ENCODE measurements at places on chromosomes 4 and X. TPM values are rescaled to one million over a fixed set of nuclear protein-coding genes. Genes with fewer than 3 reads are reported as not detected.

Gene USP11
- total RNA-seq, result 190 TPM

Gene AMER1
- 4.4 TPM for total RNA-seq

Gene DCAF16
- 66.3 TPM for total RNA-seq

GRCh38 chr4:62622089-62622488, 1422.0 kb downstream of the ADGRL3 start:
- no peak overlapping the region for H3K27ac ChIP-seq
- DNase-seq, result no peak
- H3K27me3 ChIP-seq, result no peaks in the 10 kb centered on the region
- no peaks in the 10 kb centered on the region for H3K4me1 ChIP-seq

Gene GLRB
- total RNA-seq, result 1.4 TPM

GRCh38 chr4:476501-476900, 22.5 kb downstream of the ZNF721 start:
- no peak overlapping the region for H3K4me3 ChIP-seq
- peaks cover 19% of the 10 kb centered on the region for H3K36me3 ChIP-seq
- H3K27me3 ChIP-seq, result no peaks in the 10 kb centered on the region
- no peak overlapping the region for H3K27ac ChIP-seq
- H3K4me1 ChIP-seq, result no peaks in the 10 kb centered on the region

GRCh38 chr4:75232546-75232945, 281.7 kb downstream of the RCHY1 start:
- no peaks in the 10 kb centered on the region for H3K36me3 ChIP-seq
- no peaks in the 10 kb centered on the region for H3K4me1 ChIP-seq
- no peaks in the 10 kb centered on the region for H3K27me3 ChIP-seq
- no peak overlapping the region for H3K4me3 ChIP-seq
- DNase-seq, result no peak

DNA sequence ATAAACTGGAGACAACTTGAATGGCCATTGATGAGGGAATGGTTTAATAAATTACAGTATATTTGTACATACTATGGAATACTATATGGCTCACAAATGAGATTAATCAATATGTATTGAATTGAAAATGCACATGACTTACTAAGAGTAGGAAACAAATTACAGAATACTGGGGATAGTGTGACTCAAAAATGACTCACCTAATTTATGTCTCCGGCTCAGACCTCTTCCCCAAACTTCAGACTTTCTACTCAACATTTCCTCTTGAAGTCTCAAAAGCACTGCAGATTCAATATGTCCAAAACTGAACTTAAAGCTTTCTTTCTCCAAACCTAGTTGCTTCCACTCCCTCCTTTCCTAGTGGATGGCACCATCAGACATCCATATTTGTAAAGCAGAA, 28.8 kb upstream of the GRIA3 start:
- no peaks in the 10 kb centered on the region for H3K27me3 ChIP-seq
- no peak overlapping the region for H3K27ac ChIP-seq
- no peak overlapping the region for H3K4me3 ChIP-seq

DNA sequence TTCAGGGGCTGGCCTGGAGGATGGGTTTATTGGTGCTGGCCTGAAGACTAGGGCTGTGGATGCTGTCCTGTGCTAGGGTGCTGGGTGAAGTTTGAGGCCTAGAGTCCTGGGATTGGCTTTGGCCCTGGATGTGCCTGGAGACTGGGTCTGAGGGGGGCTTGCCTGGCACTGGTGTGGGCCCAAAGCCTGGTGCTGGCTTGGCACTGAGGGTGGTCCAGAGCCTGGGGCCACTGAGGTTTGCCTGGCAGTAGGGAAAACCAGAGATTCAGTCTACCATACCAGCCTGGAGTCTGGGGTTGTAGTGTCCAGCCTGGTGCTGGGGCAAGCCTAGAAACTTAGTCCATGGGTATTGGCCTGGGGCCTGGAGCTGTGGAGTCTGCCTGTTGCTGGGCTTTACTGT, 16.6 kb downstream of the BMP15 start:
- no peak overlapping the region for H3K27ac ChIP-seq
- no peak overlapping the region for H3K4me3 ChIP-seq
- no peaks in the 10 kb centered on the region for H3K36me3 ChIP-seq
- H3K4me1 ChIP-seq, result no peaks in the 10 kb centered on the region

Gene XAGE2
- total RNA-seq, result not detected

Gene IL21
- not detected for total RNA-seq

GRCh38 chr4:140240237-140240636, 86.3 kb upstream of the MAML3 start:
- H3K36me3 ChIP-seq, result no peaks in the 10 kb centered on the region
- peaks cover 25% of the 10 kb centered on the region for H3K4me1 ChIP-seq
- no peak overlapping the region for H3K4me3 ChIP-seq
- DNase-seq, result no peak
- no peak overlapping the region for H3K27ac ChIP-seq
- no peaks in the 10 kb centered on the region for H3K27me3 ChIP-seq

DNA sequence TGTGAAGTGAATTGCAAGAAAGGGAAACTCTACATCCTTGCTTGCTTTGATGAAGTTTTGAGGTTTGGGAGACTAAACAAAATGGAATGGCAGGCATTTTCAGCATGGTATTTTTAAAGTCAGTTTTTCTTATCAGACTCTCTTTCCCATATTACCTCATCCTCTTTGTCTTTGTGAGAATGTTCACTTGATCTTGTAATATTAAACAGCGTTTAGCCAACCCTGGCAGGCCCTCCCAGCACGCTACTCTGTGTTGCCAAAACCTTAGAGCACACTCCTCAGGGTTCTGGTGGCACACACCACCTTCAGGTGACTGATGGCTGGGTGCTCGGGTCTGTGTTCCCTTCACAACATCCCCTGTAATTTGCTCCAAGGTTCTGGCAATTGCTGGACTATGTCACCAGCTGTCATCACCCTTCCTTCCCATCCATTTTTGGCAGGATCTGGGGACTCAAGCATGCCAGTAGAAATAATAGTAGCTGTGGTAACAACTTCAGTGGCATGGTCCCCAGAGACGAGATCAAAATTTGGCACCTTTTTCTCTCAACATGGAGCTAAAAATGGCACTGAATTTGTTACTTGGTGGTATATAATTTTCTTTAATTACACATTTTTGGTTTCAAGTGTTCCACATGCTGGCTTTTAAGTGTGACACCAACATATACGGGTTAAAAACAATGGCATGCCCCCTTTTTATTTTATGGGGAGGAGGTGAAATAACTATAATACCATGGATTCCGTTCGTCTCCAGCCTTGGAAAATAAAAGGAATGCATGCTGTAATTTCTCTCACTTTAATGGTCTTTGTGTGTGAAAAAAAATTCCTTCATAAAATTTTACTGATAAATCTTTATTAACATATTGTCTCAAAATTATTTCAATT, 273.1 kb downstream of the DCTD start:
- no peaks in the 10 kb centered on the region for H3K36me3 ChIP-seq
- H3K27ac ChIP-seq, result no peak overlapping the region
- DNase-seq, result no peak
- H3K4me3 ChIP-seq, result no peak overlapping the region

DNA sequence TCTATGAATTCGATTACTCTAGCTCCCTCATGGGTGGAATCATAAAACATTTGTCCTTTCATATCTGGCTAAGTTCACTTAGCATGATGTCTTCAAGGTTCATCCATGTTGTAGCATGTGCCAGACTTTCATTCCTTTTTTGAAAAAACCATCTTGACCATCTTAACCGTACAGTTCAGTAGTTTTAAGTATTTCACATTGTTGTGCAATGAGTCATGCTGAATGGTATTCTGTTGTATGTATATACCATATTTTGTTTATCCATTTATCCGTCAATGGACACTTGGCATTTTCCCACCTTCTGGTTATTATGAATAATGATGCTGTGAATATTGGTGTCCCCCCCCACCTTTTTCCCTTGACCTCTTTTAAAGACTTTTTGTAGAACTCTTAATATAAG, 72.4 kb upstream of the TLR2 start:
- DNase-seq, result no peak
- H3K4me3 ChIP-seq, result no peak overlapping the region

Gene APLN
- 0.22 TPM for total RNA-seq

DNA sequence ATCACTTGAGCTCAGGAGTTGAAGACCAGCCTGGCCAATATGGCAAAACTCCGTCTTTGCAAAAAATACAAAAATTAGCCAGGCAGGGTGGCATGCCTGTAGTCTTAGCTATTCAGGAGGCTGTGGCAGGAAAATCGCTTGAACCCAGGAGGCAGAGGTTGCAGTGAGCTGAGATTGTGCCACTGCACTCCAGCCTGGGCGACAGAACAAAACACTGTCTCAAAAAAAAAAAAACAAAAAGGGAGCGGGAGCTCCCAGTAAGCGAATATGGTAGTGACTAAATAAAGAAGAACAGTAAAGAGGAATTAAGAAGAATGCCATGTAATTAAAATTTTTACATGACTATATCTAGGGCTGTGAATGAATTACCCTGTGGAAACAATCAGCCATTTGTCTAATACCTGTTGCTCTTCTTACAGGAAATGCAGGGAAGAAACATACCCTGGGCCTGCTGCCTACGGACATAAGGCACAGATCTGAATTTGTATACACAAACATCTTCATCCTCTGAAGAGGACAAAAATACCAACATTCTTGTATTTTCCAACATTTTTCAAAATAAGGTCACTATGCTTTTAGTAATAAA, 11.4 kb downstream of the WDFY3 start:
- H3K27me3 ChIP-seq, result no peaks in the 10 kb centered on the region
- no peak overlapping the region for H3K4me3 ChIP-seq
- no peak overlapping the region for H3K27ac ChIP-seq
- no peak for DNase-seq
- no peaks in the 10 kb centered on the region for H3K36me3 ChIP-seq

Gene SPOCK3
- total RNA-seq, result 21.5 TPM

GRCh38 chr4:176638992-176639391, 153.7 kb downstream of the VEGFC start:
- H3K4me1 ChIP-seq, result no peaks in the 10 kb centered on the region
- H3K27ac ChIP-seq, result no peak overlapping the region
- H3K4me3 ChIP-seq, result no peak overlapping the region
- DNase-seq, result no peak

DNA sequence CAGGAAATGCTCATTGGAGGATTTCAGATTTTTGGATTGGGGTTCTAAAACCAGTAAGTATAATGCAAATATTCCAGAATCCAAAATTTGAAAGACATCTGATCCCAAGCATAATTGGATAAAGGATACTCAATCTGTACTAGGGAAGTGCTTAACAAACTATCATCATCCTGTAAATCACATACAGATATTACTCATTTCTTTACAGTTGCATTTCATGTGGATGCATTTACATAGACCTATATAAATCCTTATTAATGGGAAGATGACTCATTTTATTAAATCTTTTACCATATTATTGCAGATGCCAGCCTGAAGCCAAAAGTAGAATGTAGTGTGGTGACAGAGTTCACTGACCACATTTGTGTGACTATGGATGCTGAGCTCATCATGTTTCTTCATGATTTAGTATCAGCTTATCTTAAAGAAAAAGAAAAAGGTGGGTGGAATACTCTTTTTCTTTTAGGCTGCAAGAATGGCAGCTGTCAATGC, 22.4 kb upstream of the ADAD1 start:
- H3K27me3 ChIP-seq, result no peaks in the 10 kb centered on the region
- no peaks in the 10 kb centered on the region for H3K4me1 ChIP-seq
- no peak for DNase-seq
- H3K36me3 ChIP-seq, result peaks cover 61% of the 10 kb centered on the region

DNA sequence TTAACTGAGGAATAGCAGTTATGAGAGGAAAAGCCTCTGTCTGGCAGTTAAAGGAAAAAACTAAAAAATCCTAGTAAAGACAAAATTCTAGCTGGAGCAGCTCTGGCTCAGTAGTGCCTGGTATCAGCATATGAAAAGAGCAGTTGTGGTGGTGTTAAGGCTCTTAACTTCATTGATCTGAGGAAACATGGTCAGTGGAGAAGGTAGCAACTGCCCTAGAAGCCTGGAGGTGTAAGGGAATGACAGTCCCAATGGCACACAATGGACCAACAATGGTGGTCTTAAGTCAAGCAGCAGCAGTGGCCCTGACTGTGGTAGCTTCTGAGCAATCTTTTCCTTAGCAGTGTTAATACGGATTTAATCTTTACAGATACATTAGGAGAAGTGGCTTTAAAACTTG, 189.6 kb upstream of the POF1B start:
- no peak for DNase-seq
- no peaks in the 10 kb centered on the region for H3K27me3 ChIP-seq
- no peaks in the 10 kb centered on the region for H3K4me1 ChIP-seq
- H3K36me3 ChIP-seq, result no peaks in the 10 kb centered on the region

DNA sequence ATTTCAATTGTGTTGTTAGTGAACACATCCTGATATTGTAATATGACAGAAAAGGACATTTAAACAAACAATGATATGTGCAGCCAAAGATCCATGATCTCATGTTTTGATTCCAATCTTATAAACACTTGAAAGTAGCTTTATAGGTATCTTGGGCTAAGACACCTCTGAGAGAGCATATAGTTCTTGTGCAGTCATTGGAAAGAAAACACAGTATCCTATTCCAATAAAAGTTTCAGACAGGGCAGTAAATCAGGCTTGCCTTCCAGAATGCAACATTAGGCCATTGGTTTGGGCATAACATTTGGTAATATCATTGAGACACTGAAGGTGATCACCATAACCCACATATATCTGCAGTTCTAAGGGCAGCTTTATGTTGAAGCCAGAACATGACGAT, 188.3 kb upstream of the HCCS start:
- H3K4me1 ChIP-seq, result no peaks in the 10 kb centered on the region
- no peak overlapping the region for H3K27ac ChIP-seq
- H3K36me3 ChIP-seq, result no peaks in the 10 kb centered on the region
- no peak for DNase-seq
- H3K4me3 ChIP-seq, result no peak overlapping the region

DNA sequence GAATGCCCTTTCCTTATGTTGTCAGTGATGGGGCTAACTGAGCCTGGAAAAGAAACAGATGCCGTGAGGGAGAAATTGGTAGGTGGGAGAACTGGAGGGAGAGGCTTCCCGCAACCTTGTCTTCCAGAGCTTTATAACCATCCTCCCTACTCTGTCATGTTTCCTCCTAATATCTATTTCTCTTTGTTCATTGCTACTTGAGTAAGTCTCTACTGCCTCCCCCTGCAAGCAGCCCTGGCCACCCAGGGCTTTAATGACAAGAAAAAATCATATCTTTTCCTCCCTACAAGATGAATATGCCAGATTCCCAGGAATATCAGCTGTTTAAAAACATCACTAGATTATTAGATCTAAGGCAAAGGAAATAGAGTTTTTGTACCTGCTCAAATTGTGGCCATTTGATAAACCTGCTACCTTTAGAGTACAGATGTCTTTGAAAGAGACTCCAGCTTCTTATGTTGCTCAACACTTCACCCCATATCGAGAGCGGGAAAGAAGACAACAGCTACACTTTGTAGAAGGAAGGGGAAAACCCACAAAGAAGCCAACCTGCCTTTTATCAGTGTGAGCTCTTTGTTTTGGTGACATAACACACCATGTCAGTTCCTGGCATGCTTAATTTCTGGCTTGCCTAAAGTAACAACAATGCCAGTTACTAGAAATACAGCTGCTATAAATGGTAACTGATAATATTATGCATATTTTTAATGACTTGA, 186.6 kb upstream of the LEF1 start:
- DNase-seq, result no peak
- H3K27me3 ChIP-seq, result no peaks in the 10 kb centered on the region
- H3K27ac ChIP-seq, result no peak overlapping the region
- H3K36me3 ChIP-seq, result no peaks in the 10 kb centered on the region

- H3K36me3 ChIP-seq, result no peaks in the 10 kb centered on the region
- no peaks in the 10 kb centered on the region for H3K27me3 ChIP-seq
- no peaks in the 10 kb centered on the region for H3K4me1 ChIP-seq
- H3K4me3 ChIP-seq, result no peak overlapping the region
These were observed 308.7 kb upstream of the FAM241A start for GRCh38 chr4:111836601-111837000.

- H3K4me3 ChIP-seq, result no peak overlapping the region
- peaks cover 7% of the 10 kb centered on the region for H3K36me3 ChIP-seq
- H3K27me3 ChIP-seq, result no peaks in the 10 kb centered on the region
- DNase-seq, result peak; percentile 92
These were observed 147.9 kb downstream of the NSUN7 start for GRCh38 chr4:40897557-40898203.

Gene TASL
- total RNA-seq, result not detected

Gene KCTD8
- total RNA-seq, result 2.0 TPM

Measured in endodermal cell (in vitro differentiated cells).